ENCODE measurements at places on chromosomes 2 and 18.

DNA sequence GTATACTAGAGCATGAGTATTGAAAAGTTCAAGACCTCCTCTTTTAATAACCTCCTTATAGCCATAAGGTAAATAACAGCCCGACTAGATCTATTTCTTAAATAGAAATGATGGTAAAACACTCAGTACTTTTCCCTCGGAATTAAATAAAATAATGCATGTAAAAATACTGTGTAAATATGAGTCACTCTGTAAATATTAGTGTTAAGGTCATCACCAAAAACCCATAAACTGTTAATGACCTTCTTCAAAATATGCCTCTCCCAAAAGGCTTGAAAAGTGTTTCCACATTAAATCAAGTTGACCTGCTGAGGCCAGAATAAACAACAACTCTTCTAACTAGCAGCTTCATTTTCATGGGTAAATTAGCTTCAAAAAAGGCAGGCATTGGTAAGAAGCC lies 25.3 kb upstream of the BZW1 start:
- no peak for DNase-seq

DNA sequence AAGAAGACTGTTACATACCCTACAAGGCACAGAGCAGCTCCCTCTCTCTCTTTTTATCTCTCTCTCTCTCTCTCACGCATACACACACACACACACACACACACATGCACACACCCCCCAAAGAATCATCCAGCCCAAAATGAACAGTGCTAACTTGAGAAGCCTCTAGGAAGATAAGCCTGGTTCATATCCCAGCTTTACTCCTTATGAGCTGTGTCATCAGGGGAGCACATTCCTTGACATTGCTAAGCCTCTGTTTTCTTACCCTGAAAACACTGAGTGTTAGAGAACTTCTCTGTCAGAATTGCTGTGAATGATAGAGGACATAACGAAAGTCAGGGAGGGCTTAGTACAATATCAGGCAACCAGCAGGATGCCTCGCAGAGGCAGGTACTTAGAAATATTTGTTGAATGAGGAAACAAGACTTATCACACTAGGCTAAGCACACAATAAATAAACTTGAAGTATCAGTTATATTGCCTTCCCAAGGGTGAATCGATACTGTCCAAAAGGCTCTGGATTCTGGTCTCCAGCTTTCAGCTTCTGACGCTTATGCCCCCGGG lies 725.6 kb upstream of the ID2 start:
- DNase-seq = no peak

DNA sequence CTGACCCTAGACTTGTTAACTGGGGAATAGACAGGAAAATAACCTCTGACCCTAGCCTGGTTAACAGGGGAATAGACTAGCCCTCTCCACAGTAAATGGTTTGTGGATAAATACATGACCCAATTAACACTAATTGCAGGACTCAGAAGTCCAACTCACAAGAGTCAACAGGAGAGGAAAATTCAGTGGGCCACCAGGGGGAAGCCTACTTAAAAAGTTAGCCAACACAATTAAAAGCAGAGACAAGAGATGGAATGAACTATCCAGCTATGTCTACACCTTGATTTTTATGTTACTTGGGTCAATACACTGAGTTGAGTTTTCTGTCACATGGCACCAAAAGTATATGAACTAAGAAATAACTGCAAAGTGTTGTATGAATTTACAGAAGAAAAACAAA lies 158.8 kb upstream of the SLC39A10 start:
- DNase-seq = no peak

DNA sequence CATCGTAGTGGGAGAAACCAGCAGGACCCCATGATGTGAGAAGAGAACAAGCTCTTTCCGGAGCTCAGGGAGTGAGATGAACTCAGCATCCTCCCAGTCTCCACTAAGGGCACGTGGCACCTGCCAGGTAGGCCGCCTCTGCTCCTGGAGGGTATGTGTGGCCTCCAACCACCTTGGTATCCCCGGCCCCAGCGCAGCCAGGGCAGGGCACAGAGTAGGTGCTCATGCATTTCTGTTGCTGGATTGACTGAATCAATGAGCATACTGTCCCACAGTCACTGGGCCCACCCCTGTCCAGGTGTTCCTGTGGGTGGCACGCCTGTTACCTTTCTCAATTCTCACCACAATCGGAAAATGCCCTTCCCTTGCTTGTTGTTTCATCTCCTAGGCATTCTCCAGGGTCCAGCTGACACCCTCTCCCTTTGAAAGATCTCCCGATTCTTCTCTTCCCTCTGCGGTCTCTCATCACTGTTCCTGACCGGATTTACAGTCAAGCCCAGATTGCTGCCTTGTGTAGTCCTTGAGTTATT lies 138.5 kb upstream of the SMAD2 start:
- DNase-seq = no peak

DNA sequence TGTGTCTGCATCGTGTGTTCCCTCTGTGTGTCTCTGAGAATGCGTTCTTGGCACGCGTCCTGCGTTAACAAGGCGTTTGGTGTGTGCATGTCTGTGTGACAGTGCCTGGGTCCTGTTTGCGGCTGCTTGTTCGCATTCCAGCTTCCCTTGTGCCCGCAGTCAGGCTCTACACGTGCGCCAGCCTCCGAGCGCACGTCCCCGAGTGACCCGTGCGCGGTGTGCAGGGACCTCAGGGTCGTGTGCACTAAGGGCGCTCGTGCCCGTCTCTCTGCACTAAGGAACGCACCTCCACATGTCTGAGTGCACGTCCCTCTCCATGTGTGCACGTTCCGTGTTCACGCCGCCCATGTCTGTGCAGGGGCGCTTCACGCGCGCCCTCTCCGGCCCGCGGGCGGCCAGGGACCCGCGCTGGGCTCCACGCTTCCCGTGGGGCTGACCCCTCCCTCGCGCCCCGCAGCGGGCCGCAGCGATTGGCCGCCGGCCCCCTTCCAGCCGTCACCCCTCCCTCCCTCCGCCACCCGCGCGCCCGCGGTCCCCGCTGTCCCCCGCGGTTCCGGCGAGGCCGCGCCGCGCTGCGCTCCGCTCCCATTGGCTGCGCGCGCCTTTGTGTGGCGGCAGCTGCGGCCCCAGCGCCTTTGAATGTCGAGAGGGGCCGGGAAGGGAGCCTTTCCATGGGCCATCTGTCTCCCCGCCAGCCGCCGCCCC lies 229.4 kb downstream of the HAUS1 start:
- DNase-seq = no peak

GRCh38 chr2:125573432-125573831 lies 1082.5 kb upstream of the GYPC start:
- no peak for DNase-seq

DNA sequence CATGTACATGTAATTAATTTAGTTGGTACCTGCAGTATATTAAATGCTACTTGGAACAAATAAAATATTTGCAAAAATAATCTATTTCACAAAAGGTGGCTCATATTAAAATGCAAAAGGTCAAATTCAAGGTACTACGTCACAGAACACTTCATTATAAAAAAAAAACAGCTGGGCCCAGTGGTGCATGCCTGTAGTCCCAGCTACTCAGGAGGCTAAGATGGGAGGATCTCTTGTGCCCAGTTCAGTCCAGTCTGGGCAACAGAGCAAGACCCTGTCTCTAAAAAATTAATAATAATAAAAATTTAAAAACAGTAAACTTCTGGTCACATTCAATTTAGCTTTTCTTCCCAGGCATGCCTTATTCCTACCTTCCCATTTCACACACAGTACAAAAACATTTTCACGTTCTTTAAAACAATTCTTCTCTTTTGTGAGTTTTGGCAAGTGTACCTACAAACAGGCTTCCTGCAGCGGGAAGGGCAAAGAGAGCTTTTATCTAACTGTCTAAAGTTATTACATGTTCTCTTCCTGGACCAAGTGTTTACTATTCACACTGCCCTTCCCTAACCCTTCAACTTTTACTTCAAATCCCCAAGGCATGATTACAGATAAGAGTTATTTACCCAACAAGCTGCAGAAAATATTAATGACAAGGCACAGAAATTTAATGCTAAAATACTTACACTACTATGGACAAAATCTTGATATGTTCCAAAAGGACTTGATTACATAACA lies 10.7 kb downstream of the BAZ2B start:
- no peak for DNase-seq

GRCh38 chr2:235358981-235359471 lies 134.8 kb upstream of the AGAP1 start:
- DNase-seq = no peak

- DNase-seq = no peak
These were observed 14.2 kb upstream of the PLEKHM3 start for GRCh38 chr2:208039376-208040110.

- no peak for DNase-seq
These were observed 21.0 kb downstream of the AGAP1 start for GRCh38 chr2:235514627-235515363.

DNA sequence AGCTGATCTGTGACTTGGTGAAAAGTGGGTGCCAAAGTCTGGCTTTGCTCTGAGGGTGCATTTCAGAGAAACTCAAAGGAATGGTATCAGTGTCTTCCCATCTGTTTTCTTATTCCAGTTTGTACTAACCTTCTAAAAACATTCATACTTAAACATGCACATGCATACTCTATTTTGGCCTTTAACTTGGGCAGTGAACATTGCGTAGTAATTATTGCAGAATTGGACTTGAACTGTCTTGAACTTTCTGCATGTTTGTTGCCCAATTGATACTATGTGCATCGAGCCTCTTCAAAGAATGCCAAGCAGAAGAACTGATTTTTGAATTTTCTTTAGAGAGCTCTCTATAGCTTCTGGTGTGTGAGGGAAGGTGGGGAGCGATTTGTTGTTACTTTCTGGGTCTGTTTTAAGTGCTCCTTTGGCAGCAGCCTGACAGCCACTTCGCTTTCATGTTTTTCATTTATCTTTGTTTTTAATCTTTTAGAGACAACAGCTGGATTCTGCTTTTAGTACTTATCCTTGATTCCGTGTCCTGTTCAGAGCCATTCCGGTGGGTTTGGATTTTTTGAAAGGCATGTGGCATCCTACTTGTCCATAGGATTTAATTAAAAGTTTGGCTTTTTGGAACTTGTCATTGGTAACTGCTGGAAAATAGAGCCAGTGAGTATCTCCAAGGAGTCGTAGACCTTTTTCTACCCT lies 159.2 kb downstream of the RAPGEF4 start:
- DNase-seq = no peak

GRCh38 chr2:189421644-189422043 lies 19.6 kb upstream of the WDR75 start:
- peak; percentile 36 for DNase-seq

DNA sequence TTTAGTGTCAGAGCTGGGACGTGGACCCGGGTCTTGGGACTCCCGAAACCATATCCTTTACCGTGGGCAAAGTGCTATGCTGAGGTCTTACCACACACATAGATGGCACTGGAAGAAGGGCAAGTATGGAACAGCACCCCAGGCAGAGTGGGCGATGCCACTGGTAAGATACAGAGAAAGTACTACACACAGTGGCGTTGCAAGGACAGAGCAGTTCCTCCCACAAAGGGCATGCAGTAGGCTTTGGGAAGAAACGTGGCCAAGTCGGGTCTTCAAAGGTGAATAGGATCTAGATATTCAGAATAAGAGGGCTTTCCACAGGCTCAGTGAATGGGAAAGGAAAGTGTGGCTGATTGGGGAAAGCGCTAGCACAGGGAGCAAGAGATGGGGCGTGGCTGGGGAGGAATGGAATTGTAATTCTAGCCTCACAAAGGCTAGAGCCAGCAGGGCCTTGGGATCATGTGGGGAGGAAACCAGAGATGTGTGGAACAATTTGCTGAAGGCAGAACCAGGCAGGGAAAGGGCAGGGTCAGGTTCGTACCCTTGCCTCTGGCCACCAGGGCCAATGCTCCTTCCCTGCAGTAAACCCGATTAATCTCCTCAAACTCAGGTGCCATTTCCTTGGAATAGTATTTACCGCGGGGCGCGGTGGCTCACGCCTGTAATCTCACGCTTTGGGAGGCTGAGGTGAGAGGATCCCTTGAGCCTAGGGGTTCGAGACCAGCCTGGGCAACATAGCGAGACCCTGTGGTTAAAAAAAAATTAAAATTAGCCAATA lies 36.0 kb downstream of the PCBP1 start:
- DNase-seq = peak; percentile 37

DNA sequence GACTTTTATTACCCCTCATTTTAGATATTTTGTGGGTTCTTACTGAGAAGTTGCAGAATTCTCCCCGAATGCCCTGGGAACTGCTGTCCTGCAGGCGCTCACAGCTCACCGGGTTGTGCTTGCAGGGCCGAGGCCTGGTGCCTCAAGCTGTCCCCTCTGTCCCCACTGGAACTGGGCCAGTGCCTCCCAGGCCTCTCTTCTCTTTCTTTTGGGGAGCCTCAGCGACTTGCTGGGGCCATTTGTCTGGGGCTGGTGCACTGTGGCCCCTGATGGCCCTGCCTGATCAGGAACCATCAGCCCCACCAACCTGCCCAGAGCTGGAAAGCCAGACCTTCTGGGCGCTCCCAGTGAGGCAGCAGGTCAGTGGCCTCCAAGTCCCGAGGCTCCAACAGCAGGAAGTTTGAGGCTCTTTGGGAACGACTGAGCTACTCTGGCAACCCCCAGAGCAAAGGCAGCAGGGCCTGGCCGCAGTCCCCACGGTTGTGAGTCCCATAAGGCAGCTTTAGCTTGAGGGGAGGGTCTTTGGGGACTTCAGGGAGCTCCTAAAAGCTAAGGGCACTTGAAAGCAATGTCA lies 14.7 kb upstream of the NEU4 start:
- DNase-seq = no peak

DNA sequence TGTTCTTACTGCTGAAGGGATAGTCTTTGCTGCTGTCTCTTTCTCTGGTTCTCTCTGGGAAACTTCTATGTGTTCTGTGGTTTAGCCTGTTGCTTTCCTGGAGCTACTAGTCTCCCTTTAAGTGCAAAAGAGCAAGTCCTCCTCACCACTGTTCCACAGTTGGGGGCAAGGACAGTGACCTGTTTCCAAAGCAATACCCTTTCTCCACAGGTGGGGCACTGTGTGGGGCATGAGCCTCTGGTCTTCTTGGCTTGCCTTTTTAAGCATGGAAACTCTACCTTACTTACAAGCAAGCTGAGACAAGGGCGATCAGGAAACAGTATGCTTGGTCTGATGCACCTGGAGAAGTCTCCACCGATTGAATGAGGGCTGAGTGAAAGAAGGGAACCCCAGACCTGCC lies 156.7 kb downstream of the CPS1 start:
- DNase-seq = no peak

GRCh38 chr2:207692206-207693065 lies 19.0 kb upstream of the CCNYL1 start:
- no peak for DNase-seq

- no peak for DNase-seq
These were observed 106.6 kb downstream of the FHOD3 start for GRCh38 chr18:36403896-36404820.

- no peak for DNase-seq
These were observed 119.3 kb upstream of the MSH2 start for GRCh38 chr2:47283659-47284058.

- no peak for DNase-seq
These were observed 616.1 kb downstream of the SLC4A3 start for GRCh38 chr2:220243571-220243970.

DNA sequence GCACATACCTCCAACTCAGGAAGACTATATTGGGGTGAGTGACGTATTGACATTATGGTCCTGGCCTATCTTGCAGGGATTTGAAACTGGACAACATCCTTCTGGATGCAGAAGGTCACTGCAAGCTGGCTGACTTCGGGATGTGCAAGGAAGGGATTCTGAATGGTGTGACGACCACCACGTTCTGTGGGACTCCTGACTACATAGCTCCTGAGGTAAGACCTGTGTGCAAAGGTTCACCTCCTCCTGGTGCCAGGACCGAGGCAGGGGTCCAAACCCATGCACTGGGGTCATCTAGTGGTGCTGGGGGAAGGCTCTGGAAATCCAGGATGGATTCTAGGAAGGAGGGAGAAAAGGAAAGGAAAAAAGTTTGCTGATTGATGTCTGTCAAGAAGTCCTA lies 152.2 kb upstream of the EPAS1 start:
- no peak for DNase-seq

All from fibroblast of skin of left biceps (primary cell).